ENCODE measurements at places on chromosomes 1 and 21.

GRCh38 chr1:116346943-116347673 lies 25.9 kb upstream of the ATP1A1 start:
- DNase-seq = no peak

DNA sequence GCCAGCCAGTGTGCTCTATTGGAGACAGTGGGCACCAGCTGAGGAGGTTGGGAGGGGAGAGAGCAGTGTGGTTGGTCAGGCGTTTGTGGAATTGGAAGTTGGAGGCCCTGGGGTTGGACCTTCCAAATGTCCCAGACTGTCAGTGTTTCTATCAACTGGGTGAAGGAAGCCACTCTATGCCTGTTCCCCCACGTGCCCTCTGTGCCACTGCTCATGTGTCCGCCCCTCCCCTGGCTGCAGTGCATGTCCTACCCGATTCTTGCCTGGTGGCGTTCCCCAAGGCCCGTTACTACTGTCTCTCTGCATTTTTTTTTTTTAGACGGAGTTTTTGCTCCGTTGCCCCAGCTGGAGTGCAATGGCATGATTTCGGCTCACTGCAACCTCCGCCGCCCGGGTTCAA lies 21.1 kb downstream of the ADORA1 start:
- no peak for DNase-seq

DNA sequence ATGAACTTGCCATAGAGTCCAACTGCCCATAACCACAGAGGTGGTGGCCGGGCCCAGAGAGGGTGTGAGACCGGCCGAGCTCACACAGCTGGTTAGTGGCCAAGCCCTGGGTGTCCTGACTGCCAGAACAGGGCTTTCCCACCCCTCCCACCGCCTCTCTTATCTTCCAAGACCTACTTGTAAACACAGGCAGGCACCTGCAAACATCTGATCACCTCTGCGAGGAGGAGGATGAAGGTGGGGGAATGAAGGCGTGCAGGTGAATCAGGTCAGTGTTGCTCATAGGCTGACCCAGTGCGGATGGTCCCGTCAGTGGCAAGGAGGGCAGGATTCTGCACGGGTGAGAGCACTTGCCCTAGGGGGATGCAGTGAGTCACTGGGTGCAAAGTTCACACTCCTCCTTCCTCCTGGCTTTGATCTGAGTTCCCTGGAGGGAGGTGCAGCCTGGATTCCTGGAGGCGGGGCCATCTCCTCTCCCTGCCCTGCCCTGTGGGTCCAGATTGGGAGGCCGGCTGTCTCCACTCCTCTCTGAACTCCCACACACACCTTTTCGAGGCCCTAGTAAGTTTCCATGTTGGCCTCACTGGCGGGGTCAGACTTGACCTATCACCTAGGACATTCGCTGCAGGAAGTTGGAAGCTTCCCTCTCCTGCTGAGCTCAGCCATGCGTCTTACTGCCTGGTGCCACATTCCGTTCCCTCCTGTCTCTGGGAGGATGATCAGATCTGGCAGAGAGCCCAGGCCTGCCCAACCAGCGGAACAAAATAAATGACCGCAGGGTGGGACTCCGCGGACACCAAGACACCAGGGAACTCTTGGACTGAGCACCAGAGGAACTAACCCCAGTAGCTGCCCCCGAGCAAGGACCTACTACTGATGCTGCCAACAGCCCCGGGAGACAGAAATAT lies 7.3 kb downstream of the UQCRHL start:
- DNase-seq = no peak

GRCh38 chr1:205491794-205492193 lies 12.7 kb upstream of the CDK18 start:
- DNase-seq = no peak

DNA sequence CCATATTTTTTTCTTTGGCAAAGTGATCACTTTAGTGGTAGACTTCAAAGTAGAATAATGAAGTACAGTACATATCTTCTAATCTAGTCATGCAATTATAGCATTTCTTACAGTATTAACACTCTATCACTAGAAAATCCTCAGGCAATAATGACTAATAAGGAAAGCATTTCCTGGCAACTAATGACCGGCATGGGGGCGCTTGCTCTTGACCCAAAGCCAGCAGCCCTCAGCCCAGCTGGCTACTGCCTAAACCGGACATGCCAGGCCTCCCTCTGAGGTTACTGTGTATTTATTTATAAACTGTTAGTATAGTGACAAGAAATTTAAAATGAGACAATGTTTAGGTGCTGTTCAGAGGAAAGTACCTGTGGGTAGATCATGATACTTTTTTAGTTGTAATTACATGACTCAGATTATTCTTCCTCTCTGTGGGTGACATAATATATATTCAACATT lies 633.8 kb downstream of the PTPRC start:
- no peak for DNase-seq

GRCh38 chr1:155715777-155716176 lies 26.9 kb downstream of the DAP3 start:
- no peak for DNase-seq

DNA sequence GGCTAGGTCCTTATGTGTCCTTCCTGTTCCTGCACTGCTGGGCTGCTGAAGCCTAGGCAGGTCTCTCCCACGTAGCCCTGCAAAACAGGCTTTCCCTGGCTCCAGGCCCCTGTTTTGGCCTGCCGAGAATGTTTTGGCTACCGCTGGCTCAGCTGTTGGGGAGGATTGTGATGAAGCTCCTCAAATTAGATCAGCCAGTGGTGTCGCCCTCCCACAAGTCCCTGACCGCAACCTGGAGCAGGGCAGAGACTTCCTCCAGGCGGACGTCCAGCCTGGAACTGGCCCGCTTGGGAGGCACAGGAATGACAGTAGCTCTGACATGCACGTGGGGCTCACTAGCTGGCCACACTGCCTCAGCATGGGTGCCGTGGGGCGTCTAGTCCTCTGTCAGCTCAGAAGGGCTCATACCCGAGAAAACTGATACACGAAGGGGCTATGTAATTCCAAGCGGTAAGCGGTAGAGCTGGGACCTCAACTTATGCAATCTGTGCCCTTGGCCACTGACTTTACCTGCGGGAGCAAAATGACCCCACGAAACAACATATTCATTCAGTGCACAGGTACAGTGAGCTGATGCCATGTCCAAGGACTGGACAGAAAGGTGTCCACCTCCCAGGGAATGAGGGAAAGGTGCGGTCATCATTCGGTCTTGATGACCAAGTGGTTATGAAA lies 26.6 kb downstream of the DHRS3 start:
- no peak for DNase-seq

DNA sequence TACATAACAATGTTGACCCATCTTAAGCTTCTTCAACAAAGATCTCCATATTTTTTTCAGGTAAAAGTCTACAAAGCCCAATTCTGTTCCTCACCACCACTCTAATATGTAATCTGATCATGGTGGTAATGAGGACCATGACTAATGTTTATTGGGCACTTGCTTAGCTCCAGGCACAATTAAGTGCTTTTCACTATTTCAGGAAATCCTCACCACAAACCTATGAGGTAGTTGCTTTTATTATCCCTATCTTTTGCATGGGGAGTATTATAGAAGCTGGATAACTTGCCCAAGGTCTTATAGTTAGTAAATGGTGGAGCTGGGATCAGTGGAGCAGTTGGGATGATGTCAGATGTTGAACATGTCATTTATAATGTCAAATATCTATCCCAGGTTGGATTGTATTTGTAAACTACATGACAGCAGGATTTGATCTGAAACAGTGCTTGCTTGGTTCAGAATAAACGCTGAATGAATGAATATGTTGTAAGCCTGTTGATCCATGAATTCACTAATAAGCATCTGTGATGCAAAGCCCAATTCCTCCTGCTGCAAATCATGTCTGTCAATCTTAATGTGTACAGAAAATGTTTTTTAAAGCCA lies 283.3 kb upstream of the ST6GALNAC5 start:
- DNase-seq = no peak

- DNase-seq = no peak
These were observed 201.8 kb upstream of the BRINP3 start for GRCh38 chr1:190679454-190679853.

- no peak for DNase-seq
These were observed 83.7 kb downstream of the TNFSF18 start for GRCh38 chr1:172966844-172967540.

GRCh38 chr1:199794105-199794863 lies 233.2 kb upstream of the NR5A2 start:
- DNase-seq = no peak

DNA sequence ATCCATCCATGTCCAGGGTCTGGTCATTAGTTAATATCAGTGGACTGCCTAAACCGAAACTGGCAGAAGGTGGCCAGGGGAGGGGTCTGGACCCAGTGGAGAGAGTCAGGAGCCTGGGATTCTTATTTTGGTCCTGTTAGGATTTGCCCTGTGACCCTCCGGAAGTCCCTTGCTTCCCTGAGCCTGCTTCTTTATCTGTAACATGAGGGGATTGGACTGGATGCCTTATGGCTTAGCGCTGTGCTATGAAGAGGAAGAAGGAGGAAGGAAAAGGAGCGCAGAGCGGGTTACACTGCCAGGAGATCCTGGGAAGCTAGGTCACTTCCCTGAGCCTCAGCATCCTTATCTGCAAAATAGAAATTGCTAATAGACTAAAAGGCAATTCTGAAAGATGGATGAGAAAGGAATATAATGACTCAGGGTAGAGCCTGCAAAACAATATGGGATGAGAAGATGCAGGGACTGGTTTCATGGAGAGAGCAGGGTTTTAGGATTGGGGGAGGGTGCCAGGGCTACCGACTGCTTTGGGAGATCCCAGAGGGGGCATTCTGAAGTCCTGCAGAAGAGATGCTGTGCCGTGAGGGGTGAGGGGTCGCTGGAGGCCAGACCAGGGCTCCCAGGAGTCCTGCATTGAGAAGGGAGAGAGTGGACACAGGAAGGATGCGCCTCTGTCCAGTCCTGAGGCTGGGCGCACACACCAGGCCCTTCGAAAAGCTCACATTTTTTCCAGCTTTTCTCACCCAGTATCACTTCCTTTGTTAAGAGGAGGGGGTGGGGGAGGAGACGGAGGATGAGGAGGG lies 460 bp upstream of the ADORA1 start:
- no peak for DNase-seq

DNA sequence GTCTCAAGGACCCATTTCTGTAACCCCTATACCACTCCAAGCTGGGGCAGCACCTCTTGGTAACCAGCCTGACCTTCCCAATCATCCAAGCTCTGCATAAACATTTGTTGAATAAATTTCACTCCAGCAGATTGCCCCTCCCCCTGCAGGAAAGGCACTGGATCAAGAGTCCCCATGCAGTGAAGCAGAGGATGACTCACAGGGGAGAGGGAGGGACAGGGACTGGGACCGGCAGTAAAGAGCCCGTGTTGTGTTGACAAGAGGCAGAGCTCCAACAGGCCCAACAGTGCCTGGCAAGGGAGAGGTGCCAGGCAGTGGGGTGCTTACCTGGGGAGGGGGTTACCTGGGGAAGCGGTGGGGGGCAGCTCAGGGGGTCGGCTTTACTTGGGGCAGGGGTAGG lies 32.3 kb downstream of the SLC9A1 start:
- no peak for DNase-seq

- DNase-seq = no peak
These were observed 24.8 kb downstream of the PCSK9 start for GRCh38 chr1:55064071-55064581.

DNA sequence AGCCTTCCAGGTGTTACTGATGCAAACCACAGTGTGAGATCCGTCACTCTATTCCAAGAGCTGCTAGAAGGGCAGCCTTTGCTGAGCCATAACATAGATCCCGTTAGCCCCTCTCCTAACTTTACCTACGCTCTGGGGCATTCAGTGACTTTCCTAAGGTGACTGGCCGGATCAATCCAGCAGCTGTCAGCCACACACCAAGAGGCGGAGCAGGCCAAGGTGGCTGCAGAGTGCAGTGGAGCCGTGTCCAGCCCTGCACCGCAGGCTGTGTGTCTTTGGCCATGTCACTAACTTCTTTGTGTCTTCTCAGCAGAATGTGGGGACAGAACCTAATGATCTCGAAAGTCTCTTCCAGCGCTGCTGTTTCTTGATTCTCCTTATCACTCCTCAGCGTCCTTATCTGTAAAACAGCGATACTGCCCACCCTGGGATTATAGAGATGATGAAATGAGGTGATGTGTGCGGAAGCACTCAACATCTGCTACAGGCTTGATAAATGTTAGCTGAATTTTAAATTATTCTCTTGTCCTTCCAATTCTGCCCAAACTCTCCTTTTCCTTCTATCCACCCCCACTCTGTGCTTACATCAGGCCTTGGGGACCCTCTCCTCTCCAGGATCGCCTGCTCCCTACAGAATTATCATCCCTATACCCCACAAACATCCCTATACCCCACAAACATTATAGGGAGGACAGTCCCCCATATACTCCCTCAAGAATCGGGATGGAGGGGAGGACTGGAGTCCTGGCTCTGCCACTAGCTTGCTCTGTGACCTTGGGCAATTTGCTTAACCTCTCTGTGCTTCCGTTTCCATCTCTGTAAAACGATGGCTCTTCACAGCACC lies 25.8 kb upstream of the LRRN2 start:
- DNase-seq = no peak

DNA sequence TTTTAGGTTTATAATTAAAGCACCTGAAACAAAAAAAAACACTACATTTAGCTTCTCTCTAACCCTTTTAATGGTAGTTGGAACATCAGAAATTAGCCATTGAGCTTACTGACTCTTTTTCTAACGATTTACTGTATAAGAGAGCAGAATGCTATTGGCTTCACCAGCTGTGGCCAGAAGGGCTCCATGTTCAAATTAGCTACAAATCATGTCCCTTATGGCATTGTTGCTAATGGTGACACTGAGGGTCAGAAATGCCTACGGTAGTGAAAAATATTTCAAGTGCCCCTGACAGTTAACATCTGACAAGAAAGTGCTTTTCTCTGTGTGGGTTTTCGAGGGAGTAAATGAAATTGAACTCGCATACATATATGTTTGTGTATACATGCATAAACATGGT lies 232.7 kb downstream of the NFIA start:
- DNase-seq = no peak

- DNase-seq = no peak
These were observed 62.9 kb upstream of the HOOK1 start for GRCh38 chr1:59751801-59752200.

DNA sequence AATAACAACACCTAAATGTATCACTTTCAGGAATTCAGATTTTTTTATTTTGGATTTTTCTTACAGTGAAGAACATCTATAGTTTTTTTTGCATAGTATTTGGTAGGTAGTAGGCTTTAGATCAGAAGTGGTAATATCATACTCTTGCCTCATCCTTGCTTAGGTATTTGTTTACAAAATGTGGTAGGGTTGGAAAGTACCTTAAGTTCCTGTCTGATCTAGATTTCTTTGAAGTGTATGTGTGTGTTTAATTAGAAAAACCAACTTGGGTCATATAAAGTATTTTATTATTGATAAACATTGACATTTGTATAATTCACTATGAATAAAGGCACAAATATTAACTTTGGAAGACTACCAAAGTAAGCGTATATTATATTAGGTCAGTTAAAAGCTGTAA lies 85.3 kb upstream of the GPR88 start:
- no peak for DNase-seq

Data from activated T-helper 1 cell treated with anti-CD3 and anti-CD28 coated beads, Interleukin-12 subunit alpha, Interleukin-12 subunit beta, Interleukin-2, Interleukin-4 antibody, amounts not matched to agents 30 ng/mL and 10 ng/mL and 1 ng/mL, durations not matched to agents 14 hours and 24 hours and 36 hours (primary cell).